ENCODE measurements at places on chromosomes 5 and 9.
A peak's percentile ranks its signal among the peaks of the same experiment; 100 is the strongest.

DNA sequence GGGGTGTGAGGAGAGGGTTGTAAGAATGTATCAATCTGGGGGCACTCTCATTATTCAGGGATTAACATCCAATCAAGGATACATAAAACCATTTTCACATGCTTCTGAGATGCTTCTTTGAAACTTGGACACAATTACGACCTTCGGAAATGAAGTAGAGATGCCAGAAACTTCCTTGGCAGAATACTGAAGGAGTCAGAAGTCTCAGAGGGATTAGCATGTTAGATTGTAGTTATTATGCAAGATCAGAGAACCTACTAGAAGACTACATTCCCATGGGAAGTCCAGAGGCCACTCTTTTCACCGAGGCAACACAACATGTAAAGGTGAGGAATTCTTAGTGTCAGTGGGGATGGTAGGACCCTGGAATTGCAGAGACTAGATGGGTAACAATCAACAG, 5.1 kb upstream of the SLC22A4 start:
- no peak for DNase-seq

GRCh38 chr5:135194126-135194488, 160.1 kb upstream of the PITX1 start:
- DNase-seq = no peak

- no peak for DNase-seq
Measured at GRCh38 chr5:176944268-176944667, 45.1 kb upstream of the HK3 start.

GRCh38 chr5:131640043-131640856, 5.2 kb upstream of the RAPGEF6 start:
- DNase-seq = peak; percentile 66

DNA sequence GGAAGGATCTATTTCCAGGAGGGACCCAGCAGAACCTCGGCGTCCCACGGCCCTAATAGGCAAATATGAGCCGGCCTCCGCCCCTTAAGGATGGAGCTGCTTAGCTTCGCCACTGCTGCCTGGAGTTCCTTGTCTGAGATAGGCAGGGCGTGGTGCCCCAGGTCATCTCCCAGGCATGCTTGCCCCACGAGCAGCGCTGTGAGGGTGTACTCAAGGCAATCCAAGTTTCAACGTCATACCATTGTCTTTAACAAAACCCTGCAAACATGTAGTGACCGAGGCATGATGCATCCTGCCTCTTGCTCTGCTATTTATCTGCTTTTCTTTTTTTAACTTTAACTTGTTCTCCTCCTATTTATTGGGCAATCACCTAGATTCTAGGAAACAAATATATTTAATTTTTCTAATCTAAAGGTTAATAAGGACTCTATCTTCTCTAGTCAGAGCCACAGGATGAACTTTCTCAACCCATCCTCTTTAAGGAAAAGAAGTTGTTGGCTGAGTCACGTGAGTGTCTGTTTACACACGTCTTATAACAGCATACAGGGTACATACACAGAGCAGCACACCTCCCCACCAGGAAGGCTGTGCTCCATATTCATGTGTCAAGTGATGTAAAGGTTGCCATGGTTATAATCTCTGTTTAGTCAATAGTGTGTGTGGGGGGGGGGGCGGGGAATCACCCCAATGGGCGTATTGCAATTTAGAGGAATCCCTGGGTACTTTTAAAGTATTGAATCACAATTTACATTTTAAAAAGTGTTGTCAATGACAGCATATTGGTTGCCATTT, 27.3 kb upstream of the ZSWIM6 start:
- peak; percentile 72 for DNase-seq

GRCh38 chr5:79621056-79621455, 8.8 kb downstream of the TENT2 start:
- DNase-seq = peak; percentile 79

GRCh38 chr5:151686674-151687407, at the start of gene SPARC:
Gene SPARC (minus strand): TSS chr5:151686915. CDS start chr5:151676188, 10,727 bp downstream.
- peak; percentile 68 for DNase-seq

- DNase-seq = no peak
Measured at GRCh38 chr9:95103871-95104580, 213.5 kb downstream of the FANCC start.

- no peak for DNase-seq
Measured at GRCh38 chr5:31156631-31157160, 36.8 kb upstream of the CDH6 start.

- DNase-seq = no peak
Measured at GRCh38 chr9:98607787-98608186, 100.9 kb downstream of the GABBR2 start.

DNA sequence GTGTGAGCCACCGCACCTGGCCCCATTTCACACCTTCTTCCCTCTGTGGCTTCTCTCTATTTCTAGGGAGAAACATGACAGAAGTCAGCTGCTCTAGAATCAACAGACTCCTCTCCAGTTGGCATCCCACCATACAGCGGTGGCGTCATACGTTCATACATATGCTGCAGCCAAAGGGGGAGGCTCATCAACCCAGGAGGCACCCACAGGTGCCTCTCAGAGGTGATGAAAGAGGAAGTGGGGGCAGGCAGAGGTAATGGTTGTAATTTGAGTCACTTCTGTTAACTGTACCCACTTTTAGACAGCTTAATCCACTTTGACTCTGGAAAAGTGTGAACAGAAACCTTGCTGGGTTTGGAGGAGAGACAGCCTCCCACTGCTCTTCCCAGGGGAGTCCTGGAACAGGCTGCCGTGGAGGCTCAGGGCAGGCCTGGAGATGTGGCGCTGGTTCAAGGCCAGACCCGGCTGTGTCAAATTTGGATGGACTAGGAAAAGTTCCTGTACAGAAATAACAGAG, 47.3 kb upstream of the SUB1 start:
- no peak for DNase-seq

GRCh38 chr9:111965566-111966019, 69.0 kb downstream of the UGCG start:
- peak; percentile 100 for DNase-seq

DNA sequence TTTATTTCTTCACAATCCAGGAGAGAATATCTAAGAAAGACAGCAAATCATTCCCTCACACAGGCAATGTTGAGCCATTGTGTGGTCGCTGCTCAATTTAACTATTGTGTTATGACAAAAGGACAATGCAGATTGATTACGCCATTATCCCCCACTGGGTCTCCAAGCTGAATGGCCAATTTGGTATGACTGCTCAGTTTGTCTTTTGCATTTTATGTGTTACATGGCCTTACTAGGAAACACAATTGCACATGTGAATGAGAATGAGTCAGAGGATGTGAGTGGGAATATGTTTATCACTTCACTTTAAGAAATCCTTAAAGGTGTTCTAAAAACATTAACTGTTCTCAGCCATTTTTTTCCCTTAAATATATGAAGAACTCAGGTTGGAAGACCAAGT, 108.3 kb downstream of the FAM174A start:
- DNase-seq = peak; percentile 64

GRCh38 chr9:119332522-119332921, 36.7 kb downstream of the BRINP1 start:
- DNase-seq = no peak

- DNase-seq = no peak
Measured at GRCh38 chr9:134617246-134617645, 24.4 kb upstream of the COL5A1 start.

DNA sequence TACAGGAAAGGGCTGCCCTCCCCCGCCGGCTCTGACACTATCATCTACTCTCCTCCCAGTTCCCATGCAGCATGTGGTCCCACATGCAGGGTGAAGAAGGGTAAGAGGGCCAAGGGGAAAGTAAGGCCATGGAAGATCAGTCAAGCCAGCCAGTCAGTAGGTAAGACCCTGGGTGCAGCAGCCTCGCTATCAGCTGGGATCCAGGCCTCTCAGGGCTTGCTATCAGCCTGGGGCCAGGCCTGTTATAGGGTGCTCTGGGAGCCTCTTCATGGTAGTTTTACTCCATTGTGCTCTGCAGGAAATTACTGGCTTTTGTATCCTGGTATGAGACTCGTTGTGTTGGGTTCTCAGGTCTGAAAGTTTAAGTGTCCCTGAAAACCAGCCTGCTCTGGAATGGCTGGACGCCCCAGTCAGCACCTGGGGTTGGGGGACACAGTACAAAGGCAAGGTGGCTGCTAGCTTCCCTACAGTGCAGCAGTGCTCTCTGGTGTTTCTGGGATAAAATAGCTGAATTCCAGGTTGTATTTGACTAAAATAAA, 21.4 kb downstream of the SLC22A4 start:
- DNase-seq = no peak
